ENCODE measurements at places on chromosomes 1 and 21.

DNA sequence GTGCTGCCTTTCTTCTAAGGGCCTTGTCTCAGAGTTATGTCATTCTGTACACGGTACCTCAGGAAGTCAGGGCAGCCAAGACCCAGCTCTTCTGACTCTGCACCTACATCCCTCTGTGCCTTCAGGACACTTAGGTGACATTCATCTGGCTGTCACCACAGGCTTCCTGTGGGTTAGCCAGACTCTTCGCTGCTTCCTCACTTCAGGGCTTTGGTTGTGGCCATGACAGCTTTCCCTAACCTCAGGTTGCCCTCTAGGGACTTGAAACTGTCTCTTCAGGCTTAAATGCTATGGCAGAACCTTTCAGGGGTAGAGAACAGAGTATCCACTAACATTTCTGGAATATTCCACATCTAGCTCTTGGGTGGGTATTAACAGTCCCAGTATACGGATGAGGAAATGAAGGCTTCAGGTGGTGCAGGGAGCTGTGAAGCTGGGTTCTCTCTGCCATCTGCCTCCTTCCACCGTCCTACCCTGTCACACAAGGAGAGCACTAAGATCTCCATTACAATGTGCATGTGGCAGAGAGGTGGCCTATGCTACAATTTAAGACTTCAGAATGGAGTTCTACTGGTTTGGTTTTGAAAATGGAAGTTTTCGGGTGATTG lies 9.9 kb downstream of the TSSK3 start:
- peak; percentile 76 for DNase-seq

- DNase-seq = no peak
These were observed 5.0 kb downstream of the CERS2 start for GRCh38 chr1:150969626-150970025.

GRCh38 chr21:45838634-45839033 lies 142.9 kb upstream of the COL6A1 start:
- DNase-seq = no peak

DNA sequence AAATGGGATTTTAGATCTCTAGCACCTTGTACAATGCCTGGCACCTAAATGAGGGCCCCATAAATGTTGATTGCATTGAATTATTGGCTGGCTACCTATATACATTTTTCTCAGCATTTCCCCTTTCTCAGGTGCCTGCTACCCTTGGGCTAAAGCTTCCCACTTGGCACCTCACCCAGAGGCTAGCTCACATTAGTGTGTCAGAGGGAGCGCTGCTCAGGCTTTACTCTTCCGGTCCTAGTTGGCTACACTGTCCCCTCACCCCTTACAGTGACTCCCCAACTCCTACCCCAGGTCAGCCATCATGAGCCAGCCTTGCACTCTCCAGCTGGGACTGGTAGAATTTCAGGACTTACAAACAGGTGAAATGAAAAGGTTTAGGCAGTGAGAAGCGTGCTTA lies 9.5 kb downstream of the TRAF5 start:
- DNase-seq = no peak

DNA sequence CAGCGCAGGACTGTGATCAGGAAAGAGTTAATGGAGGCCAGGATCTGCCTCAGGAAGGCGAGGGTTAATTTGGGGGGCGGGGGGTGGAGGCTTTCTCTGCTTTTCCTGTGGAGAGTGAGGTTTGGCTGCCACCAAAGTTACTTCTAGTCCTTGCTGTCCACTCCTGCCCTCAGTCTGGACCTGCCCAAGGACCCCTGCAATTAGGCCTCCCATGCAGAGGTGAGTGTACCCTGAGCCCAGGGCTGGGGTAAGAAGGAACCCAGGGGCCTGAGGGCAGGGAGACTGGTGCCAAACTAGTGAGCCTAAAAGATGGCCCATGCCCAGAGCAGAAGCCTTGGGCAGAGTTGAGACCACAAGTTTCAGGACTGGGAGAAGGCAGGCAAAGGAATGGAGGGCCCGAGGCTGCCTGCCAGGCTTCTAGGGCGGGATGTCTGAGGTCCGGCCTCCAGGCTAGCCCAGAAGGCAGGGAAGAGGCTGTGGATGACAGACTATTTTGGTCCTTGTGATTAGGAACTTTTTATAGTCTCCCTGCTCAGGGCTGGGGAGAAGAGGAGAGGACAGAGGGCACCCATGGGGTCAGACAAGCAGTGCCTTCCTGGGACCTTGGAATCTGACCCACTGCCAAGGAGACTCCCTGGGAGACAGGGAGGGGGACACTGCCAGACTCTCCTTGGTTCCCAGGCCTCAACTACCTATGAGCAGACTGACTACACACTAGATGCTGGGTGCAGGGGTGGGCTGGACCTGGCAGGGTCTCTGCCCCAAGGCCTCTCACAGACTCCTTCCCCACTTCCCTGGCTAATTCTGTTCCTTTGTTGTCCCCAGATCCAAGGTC lies at the start of gene FAM110D:
TSS of gene FAM110D (plus strand) at position 172 of the 835 bp plus-strand sequence. CDS start 2,213 bp downstream, outside the sequence.
- DNase-seq = no peak
